Psoas muscle (tissue), 8 donors: ENCODE measurements at places on chromosomes 11 and 22. TPM values are rescaled to one million over a fixed set of nuclear protein-coding genes. Genes with fewer than 3 reads are reported as not detected.

GRCh38 chr11:61598886-61599868 is 18.3 kb upstream of the SYT7 start:
- no peaks in the 10 kb centered on the region for H3K36me3 ChIP-seq
- no peak overlapping the region for H3K4me3 ChIP-seq
- H3K4me1 ChIP-seq: no peaks in the 10 kb centered on the region

- H3K27ac ChIP-seq: no peak overlapping the region
- DNase-seq: no peak
- H3K4me3 ChIP-seq: no peak overlapping the region
- no peaks in the 10 kb centered on the region for H3K4me1 ChIP-seq
Measured at GRCh38 chr11:43898574-43898973, 17.9 kb downstream of the ALKBH3 start.

- no peak for DNase-seq
- H3K27me3 ChIP-seq: no peaks in the 10 kb centered on the region
- no peaks in the 10 kb centered on the region for H3K36me3 ChIP-seq
- H3K4me3 ChIP-seq: no peak overlapping the region
Measured at GRCh38 chr22:20215742-20216141, 52.4 kb downstream of the RTN4R start.

- DNase-seq: peak; percentile 38
- H3K4me3 ChIP-seq: no peak overlapping the region
- H3K4me1 ChIP-seq: peaks cover 5% of the 10 kb centered on the region
Measured at GRCh38 chr22:25068707-25069106, 116.2 kb downstream of the KIAA1671 start.

GRCh38 chr11:77411137-77411707 is 62.7 kb downstream of the PAK1 start:
- peak; percentile 52 for DNase-seq
- no peaks in the 10 kb centered on the region for H3K36me3 ChIP-seq
- peak overlapping the region; percentile 85 for H3K27ac ChIP-seq
- peaks cover 21% of the 10 kb centered on the region for H3K4me1 ChIP-seq

DNA sequence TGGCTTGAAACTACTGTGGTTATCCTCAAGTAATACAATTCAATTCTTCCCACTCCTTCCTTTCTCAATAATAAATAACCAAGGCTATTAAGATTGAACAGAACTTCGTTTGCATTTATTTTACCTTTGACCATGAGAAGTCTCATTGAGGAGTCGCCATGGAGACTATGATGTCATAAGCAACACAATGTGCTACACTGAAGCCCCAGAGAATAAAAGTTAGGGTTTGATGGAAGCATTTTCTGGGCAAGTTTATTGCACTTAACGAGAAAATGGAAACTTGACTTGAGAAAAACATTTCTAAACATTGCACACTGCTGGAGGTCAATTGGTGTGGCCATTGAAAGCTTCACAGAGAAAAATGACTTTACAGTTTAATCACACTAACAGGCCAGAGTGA is 121.5 kb downstream of the FAM76B start:
- no peaks in the 10 kb centered on the region for H3K36me3 ChIP-seq
- no peaks in the 10 kb centered on the region for H3K27me3 ChIP-seq
- no peak for DNase-seq
- no peaks in the 10 kb centered on the region for H3K4me1 ChIP-seq
- no peak overlapping the region for H3K27ac ChIP-seq
- H3K4me3 ChIP-seq: no peak overlapping the region

DNA sequence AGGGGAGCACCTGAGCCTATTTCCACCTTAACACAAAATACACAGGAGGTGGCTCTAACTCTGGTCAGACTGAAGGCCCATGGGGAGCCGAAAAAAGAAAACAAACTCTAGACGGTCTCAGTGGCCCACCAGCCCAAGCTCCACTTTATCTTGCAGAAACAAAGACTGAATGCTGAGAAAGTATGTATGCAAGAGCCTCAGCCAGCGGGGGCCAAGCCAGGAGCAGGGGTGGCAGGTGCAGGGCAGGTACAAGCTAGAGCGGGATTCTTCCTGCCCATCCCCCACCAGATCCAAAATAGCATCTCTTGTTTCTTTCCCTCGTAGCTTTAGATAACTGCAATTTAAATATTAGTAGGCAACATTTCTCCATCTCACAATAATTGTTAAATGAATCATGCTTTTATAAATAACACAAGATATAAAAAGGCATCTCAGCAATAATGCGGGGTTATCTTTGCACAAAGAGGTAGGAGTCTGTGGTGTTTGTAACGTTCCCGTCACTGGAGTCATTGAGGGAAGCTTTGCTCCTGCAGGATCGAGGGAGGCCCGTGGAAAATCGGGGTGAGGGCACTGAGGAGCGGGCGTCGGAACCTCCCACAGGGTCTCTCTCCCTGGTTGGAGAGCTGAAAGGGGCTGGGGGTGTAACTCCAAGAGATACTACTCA is 418.0 kb downstream of the SHANK2 start:
- no peak for DNase-seq
- peaks cover 10% of the 10 kb centered on the region for H3K27me3 ChIP-seq
- no peak overlapping the region for H3K27ac ChIP-seq
- H3K36me3 ChIP-seq: no peaks in the 10 kb centered on the region

DNA sequence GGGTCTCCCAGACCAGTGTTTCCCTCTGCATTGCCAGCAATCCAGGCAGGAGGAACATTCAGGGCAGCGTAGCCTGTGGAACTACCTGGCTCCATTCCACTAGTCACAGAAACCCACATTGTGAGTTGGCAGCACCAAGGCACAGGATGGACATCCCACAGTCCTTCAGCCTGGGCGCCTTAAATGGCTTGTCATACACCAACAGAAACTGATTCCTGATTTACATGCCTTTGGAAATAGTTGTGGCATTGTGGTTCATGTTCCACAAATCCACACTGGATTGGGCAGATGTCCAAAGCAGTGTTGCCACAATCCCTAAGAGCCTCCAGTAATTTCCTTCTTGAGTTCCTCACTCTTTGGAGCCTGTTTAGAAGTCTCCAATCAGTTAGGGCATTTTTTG is 225.6 kb downstream of the BLID start:
- H3K36me3 ChIP-seq: no peaks in the 10 kb centered on the region
- no peak overlapping the region for H3K4me3 ChIP-seq
- H3K27me3 ChIP-seq: no peaks in the 10 kb centered on the region
- H3K27ac ChIP-seq: no peak overlapping the region

DNA sequence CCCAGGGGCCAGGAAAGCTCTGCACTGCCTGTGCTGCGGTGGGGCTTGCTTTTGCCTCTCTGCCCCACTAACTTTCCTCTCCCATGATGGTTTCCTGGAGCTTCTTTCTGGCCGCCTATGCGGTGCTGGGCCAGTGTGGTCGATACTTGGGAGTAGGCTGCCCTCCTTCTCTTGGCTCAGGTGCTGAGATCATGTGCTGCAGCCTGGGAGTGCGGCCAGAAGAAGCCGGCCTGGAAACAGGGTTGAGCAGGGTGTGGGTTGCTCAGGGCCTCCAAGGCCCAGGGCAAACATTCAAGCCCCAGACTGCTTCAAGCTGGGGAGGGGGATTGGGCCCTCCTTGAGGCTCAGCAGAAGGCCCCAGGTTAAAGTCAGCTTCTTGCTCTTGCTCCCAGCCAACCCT is 125.0 kb downstream of the NTM start:
- H3K4me1 ChIP-seq: no peaks in the 10 kb centered on the region
- no peaks in the 10 kb centered on the region for H3K27me3 ChIP-seq
- no peaks in the 10 kb centered on the region for H3K36me3 ChIP-seq

DNA sequence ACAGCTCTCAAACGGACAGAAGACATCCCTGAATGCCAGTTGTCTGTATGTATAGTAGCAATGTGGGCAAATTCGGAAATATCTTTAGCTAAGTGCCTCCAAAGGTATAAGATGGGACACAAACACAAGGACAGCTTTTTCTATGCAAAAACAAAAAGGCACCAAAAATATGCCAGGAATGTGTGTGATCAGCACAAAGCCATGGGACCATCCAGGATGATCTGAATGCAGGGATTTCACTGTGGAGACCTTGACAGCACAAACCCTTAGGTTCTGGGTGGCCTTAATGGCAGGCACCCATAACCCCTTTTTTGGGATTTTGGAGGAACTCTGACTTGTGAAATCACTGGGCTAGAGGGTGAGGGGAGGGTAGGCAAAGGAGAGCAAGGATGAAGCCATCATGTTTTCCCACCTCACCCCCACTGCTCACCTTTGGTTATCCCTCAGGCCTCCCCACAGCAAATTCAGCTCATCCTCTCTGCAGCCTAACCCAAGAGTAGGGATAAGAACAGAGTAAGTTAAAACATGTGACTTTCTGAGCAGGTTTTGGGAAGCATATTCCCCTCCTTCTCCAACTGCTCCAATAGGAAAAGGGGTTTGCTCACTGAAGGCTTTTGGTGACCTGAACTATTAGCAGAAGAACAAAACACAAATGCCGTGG is 154.6 kb downstream of the SNX19 start:
- H3K4me1 ChIP-seq: no peaks in the 10 kb centered on the region
- no peaks in the 10 kb centered on the region for H3K27me3 ChIP-seq
- H3K4me3 ChIP-seq: no peak overlapping the region

DNA sequence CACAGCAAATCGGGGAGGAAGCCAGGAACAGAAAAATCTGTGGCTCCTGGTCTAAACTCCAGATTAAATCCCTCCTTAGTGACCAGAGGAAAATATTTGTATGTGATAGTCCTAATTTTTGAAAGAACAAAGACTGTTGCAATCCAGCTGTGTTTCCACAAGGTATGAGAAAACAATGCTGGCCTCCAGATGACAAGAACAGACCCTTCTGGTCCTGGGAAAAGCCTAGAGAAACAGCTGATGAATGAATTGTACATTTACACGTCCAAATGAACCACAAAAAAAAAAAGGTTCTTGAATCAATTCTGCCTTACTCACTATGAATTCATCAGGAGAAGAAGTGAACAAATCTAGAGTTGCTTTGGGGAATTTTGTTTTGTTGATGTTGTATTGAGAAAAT is 63.7 kb downstream of the ETS1 start:
- peak overlapping the region; percentile 93 for H3K27ac ChIP-seq
- no peaks in the 10 kb centered on the region for H3K36me3 ChIP-seq
- H3K4me1 ChIP-seq: peaks cover 18% of the 10 kb centered on the region
- H3K27me3 ChIP-seq: no peaks in the 10 kb centered on the region
- DNase-seq: no peak

DNA sequence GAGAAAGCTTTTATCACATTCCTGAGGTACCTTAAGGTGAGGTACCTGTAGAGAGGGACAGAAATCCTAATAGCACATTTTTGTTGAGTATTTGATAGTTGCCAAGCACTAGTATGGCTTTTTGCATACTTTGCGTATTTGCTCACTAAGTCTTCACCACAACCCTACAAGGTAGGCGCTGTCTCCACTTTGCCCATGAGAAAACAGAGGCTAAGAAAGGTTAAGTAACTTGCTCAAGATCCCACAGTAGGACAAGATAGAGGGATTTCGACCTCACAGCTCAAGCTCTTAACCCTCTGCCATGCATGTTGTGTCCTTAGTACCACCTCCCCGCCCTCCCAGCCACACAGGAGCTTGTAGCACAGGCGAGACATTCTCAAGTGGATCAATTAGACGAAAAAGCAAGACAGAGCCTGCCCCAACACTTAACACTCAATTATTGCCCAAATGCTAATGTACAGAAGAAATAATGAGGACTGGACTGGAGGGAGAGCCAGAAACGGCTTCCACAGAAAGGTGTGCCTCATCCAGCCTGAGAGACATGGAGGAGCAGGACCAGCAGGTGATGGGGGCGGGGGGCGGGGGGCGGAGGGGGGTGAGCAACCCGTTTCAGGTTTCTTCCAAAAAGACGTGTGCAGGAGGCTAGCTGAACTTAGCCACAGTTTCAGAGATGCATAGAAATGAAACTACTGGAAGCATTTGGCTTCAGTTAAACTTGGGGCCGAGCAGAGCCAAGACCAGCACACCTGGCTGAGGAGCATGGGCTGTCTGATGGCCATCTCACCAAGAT is 26.7 kb upstream of the CD44 start:
- no peak for DNase-seq
- no peak overlapping the region for H3K4me3 ChIP-seq
- H3K27me3 ChIP-seq: no peaks in the 10 kb centered on the region
- H3K4me1 ChIP-seq: peaks cover 5% of the 10 kb centered on the region
- H3K36me3 ChIP-seq: no peaks in the 10 kb centered on the region

The SMC1B gene
- polyA plus RNA-seq: not detected

The KDM4E gene
- not detected for polyA plus RNA-seq

- H3K27ac ChIP-seq: no peak overlapping the region
- H3K27me3 ChIP-seq: no peaks in the 10 kb centered on the region
- H3K4me3 ChIP-seq: no peak overlapping the region
- H3K36me3 ChIP-seq: peaks cover 71% of the 10 kb centered on the region
Measured at GRCh38 chr11:34976496-34977088, 60.2 kb downstream of the PDHX start.

GRCh38 chr11:86483940-86484794 is 109.5 kb downstream of the CCDC81 start:
- no peaks in the 10 kb centered on the region for H3K27me3 ChIP-seq
- no peaks in the 10 kb centered on the region for H3K4me1 ChIP-seq
- DNase-seq: peak; percentile 75

DNA sequence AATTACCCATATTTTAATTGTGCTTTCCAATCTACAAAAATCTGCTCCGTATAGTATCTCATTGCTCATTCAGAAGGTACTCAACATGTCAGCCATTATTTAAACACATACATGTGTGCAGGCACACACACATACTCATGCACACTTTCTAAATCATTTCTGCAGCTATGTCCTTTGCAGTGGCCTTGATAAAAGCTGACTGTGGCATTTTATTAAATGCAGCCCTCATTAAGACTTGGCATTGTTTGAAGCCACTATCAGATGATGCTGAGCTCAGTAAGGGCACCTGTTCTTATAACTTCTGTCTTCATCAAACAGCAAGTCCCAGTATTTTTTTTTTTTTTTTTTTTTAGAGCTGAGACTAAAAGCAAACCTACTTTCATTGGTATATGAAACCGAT is 1071.9 kb upstream of the CCDC90B start:
- no peak for DNase-seq
- H3K27me3 ChIP-seq: no peaks in the 10 kb centered on the region
- no peaks in the 10 kb centered on the region for H3K4me1 ChIP-seq
- no peak overlapping the region for H3K4me3 ChIP-seq
- no peak overlapping the region for H3K27ac ChIP-seq

DNA sequence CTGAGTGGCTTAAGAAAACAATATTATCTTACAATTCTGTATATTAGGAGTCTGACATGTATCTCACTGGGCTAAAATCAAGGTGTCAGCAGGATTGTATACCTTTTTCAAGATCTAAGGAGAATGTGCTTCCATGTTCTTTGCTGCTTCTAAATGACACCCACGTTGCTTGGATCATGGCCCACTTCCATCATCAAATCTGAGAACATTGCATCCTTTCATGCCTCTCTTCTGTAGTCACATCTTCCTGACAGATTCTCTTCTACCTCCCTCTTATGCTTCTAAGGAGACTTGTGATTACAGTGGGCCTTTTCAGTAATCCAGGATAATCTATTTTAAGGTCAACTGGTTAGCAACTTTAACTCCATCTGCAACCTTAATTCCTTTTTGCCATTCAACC is 499.4 kb downstream of the FAM181B start:
- H3K4me1 ChIP-seq: no peaks in the 10 kb centered on the region
- H3K36me3 ChIP-seq: no peaks in the 10 kb centered on the region
- H3K27me3 ChIP-seq: no peaks in the 10 kb centered on the region
- no peak overlapping the region for H3K27ac ChIP-seq

GRCh38 chr11:38562562-38562961 is 1964.5 kb upstream of the RAG2 start:
- no peaks in the 10 kb centered on the region for H3K36me3 ChIP-seq
- H3K27me3 ChIP-seq: no peaks in the 10 kb centered on the region
- H3K4me3 ChIP-seq: no peak overlapping the region
- H3K4me1 ChIP-seq: no peaks in the 10 kb centered on the region
- DNase-seq: no peak

The RIBC2 gene
- 0.04 TPM for polyA plus RNA-seq

GRCh38 chr22:42056757-42057511 is 13.7 kb downstream of the NAGA start:
- H3K27ac ChIP-seq: no peak overlapping the region
- no peaks in the 10 kb centered on the region for H3K27me3 ChIP-seq

The GPR83 gene
- 0.25 TPM for polyA plus RNA-seq

The CKAP5 gene
- polyA plus RNA-seq: 21.0 TPM
